ENCODE measurements at places on chromosomes 1 and 21. TPM values are rescaled to one million over a fixed set of nuclear protein-coding genes. Genes with fewer than 3 reads are reported as not detected.

DNA sequence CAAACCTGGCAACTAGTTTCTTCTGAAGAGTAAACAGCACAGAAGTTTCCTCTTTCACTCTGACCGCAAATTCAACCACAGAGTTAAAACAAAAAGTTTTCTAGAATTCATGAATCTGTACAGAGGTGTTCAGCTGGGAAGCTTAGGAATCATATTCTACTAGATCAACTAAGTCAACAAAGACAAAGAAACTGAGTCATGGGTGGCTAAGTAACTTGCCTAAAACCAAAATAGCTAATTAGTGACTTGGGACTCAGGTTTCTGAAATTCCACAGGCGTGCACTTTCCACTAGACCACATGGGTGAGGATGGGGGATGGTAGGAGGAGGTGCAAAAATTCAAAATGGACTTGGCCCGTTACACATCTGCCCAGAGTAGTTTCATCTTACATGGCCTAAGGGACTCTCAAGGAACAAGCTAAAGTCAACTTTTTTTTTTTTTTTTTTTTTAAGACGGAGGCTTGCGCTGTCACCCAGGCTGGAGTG lies 25.8 kb downstream of the PTPN14 start:
- DNase-seq = no peak

Gene MR1
- 16.1 TPM for total RNA-seq

DNA sequence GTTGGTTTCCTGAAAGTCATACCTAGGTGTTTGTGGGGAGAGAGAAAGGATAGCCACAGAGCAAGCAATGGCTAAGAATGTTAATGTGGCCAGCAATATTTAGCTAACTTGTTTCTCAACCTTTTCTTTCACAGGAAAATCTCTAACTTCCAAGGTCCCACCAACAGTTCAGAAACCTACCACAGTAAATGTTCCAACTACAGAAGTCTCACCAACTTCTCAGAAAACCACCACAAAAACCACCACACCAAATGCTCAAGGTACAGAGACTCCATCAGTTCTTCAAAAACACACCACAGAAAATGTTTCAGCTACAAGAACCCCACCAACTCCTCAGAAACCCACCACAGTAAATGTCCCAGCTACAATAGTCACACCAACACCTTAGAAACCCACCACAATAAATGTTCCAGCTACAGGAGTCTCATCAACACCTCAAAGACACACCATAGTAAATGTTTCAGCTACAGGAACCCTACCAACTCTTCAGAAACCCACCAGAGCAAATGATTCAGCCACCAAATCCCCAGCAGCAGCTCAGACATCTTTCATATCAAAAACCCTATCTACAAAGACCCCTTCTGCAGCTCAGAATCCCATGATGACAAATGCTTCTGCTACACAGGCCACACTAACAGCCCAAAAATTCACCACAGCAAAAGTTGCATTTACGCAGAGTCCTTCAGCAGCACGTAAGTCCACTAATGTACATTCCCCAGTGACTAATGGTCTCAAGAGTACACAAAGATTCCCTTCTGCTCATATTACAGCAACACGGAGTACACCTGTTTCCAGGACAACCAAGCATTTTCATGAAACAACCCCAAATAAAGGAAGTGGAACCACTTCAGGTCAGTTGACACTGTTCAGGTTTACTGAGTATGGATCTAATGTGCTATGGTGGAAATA lies 15.3 kb downstream of the CD55 start:
- no peak for DNase-seq

DNA sequence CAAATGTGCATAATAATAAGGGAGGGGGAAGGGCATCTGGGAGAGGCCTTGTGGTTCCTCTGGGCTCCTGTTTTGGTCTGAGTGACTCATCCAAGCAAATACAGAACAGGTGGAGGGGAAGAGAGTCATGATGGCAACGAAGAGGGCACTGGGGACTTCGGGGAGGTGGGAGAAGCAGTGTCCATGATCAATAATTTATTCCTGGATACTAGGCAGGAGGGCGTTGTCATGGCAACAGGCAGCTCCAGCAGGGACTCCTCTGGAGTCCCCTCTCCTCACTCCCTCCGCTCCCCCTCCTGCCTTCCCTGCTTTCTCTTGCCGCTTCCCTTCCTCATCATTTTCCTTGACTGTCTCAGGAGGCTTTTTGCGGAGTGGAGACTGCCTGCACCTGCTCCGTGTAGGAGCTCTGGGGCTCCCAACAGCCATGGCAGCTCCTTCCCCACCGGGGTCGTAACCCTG lies 12.3 kb upstream of the NFASC start:
- no peak for DNase-seq

DNA sequence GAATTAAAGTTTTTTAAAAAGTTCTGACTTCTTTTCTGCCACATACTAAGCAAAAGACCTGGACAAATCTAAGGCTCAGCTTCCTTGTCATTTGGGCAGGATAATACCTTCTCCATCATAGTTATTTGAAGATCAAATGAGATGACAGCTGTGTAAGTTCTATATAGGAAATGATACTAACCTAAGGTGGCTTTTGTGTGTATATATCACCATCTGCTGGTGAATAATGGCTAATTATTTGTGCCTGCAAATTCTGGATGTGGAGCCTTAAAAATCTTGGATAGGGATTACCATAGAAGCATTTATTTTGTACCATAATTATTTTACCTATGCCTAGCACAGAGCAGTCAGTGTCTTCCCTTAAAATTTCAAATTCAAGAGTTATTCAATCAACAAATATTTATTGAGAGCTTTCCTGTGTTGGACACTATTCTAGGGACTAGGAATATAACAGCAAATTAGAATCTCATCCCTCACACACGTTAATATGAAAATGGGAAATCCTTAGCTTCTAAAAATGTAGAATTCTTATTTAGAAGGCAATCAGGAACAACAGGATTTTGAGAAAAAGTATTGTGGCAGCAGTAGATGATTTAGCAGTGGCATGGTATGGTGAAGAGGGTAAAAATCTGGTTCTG lies 89.8 kb downstream of the TMEM200B start:
- DNase-seq = no peak

- DNase-seq = no peak
These were observed 73.7 kb downstream of the LRRC8C start for GRCh38 chr1:89706700-89707012.

GRCh38 chr1:31650161-31651088 lies 5.7 kb upstream of the PEF1 start:
- no peak for DNase-seq

Gene OR2T11
- not detected for total RNA-seq

Gene TMPRSS2
- not detected for total RNA-seq

DNA sequence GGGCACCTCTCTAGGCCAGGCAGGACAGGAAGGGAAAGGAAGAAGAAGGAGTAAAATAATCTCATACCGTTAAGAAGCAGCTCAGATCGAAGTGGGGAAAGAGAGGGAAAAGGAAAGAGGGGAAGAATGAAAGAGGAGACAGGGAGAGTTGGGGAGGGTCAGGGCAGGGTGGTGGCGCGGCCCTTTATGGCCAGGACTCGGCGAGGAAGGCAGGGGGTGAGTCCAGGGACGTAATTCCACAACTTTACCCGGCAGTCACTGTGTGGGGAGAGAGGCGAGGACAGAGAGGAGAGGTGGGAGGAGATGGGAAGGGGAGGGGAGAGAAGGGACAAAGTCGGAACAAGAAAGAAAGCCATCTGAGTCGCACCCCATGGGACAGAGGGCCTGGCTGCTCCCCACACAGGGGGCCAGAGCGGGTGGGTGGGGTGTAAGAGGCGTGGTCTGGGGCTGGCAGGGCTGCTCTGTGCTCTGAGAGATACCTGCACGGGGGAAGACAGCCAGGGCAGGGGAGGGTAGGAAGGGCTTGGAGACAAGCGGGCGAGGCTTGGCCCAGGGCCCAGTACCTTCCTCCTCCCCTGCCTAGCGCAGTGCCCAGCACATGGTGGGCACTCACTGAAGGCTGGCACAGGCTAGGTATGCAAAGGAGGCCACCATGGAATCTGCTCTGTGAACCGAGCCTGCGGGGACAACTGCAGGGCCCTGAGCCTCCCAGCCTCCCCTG lies 49.4 kb downstream of the KIF21B start:
- no peak for DNase-seq

DNA sequence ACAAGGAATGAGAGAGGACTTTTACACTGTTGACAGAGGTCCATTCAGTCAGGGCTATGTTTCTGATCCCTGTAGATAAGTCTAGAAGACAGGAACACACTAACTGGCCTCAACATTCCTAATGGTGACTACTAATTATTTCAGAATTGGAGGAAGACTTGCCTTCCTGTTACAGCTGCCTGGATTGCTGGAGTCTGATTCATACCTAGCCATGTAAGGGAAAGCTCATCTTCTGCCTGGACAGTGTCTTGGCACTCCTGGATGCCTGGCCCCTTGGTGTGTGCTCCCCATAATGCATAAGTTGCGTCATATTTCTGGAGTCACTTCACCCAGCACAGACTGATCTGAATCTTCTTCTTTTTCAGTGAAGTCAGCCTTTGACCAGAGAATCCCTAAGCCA lies 326.0 kb upstream of the RUNX1 start:
- DNase-seq = no peak

DNA sequence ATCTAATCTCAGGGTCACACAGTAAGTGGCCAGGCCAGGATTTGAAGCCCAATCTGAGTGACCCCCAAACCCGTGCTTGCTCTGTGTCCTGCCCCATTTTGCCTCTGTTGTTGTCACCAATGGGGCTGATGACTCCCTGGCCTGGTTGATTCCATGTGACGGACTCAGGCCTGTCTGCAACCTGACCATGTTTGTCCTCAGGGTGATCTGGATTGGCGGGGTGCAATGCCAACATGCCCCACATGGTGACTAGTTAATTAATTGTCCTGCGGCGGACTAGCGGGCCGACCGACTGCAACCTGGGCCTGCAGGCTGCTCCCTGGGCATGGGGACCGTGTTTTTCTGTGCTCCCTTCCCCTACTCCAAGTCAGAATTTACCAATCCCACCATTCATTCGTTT lies 256.3 kb downstream of the MATN1 start:
- no peak for DNase-seq
